ENCODE measurements at places on chromosomes 16 and 17. TPM values are rescaled to one million over a fixed set of nuclear protein-coding genes. Genes with fewer than 3 reads are reported as not detected.

Gene MEIOC
- not detected for total RNA-seq

Gene NXPH3
- total RNA-seq, result 1.6 TPM

Gene NR1D1
- total RNA-seq, result 16.0 TPM

Gene VTN
- total RNA-seq, result not detected

Gene BHLHA9
- total RNA-seq, result not detected

Gene MMP15
- 6.3 TPM for total RNA-seq

- no peak for DNase-seq
- H3K36me3 ChIP-seq, result no peaks in the 10 kb centered on the region
- no peaks in the 10 kb centered on the region for H3K27me3 ChIP-seq
Observed at GRCh38 chr16:67245674-67246080, 1.6 kb downstream of the FHOD1 start.

DNA sequence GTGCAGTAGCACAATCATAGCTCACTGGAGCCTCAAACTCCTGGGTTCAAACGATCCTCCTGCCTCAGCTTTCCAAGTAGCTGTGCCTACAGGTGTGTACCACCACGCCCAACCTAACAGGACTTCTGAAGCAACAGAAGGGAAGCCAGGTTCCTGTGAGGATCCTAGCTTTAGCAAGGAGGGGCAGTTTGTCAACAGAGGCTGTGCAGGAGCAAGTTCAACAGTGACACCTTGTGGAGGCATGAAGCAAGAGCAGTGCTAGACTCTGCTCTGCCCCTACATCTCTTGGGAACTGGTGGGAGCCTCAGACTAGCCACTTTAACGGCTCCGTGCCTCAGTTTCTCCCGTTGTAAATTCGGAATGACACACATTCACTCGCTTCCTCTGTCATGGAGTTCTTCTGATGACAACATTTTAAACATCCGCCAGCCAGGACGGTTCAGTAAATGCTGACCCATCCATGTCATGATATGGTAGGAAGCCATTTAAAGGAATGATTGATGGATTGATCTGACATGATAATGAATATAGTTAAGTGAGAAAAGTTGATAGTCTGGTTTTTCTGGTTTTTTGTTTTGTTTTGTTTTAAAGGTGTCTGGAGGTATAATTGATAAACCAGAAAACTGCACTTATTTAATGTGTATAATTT is 218.7 kb downstream of the MRTFB start:
- no peaks in the 10 kb centered on the region for H3K27me3 ChIP-seq
- DNase-seq, result no peak
- no peaks in the 10 kb centered on the region for H3K36me3 ChIP-seq

- DNase-seq, result no peak
- no peaks in the 10 kb centered on the region for H3K36me3 ChIP-seq
- no peaks in the 10 kb centered on the region for H3K4me1 ChIP-seq
Observed at GRCh38 chr17:9810100-9810949, 11.6 kb downstream of the GSG1L2 start.

- H3K4me1 ChIP-seq, result no peaks in the 10 kb centered on the region
- no peak overlapping the region for H3K4me3 ChIP-seq
- no peak overlapping the region for H3K27ac ChIP-seq
- no peaks in the 10 kb centered on the region for H3K27me3 ChIP-seq
- H3K36me3 ChIP-seq, result peaks cover 4% of the 10 kb centered on the region
Observed at GRCh38 chr17:19904924-19905323, 37.2 kb upstream of the ULK2 start.

GRCh38 chr17:17874478-17874877 is 37.7 kb upstream of the SREBF1 start:
- H3K36me3 ChIP-seq, result peaks cover 4% of the 10 kb centered on the region
- no peaks in the 10 kb centered on the region for H3K27me3 ChIP-seq
- H3K27ac ChIP-seq, result no peak overlapping the region
- no peak for DNase-seq
- peaks cover 53% of the 10 kb centered on the region for H3K4me1 ChIP-seq

DNA sequence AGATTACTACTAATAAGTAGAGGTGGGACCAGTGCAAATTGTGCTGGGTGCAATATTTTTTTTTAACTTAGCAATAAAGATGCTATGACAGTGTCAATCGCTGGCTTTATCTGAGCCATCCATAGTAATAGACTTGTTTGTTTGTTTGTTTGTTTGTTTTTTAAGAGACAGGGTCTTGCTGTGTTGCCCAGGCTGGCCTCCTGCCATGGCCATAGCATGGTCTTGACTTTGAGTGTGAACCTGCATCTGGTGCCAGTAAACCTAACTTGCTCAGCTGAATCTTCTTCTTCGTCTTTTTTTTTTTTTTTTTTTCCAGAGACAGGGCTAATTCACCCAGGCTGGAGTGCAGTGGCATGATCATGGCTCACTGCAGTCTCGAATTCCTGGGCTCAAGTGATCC is 46.6 kb downstream of the ZNRF1 start:
- H3K36me3 ChIP-seq, result no peaks in the 10 kb centered on the region
- peaks cover 63% of the 10 kb centered on the region for H3K4me1 ChIP-seq
- H3K4me3 ChIP-seq, result no peak overlapping the region
- H3K27me3 ChIP-seq, result no peaks in the 10 kb centered on the region

DNA sequence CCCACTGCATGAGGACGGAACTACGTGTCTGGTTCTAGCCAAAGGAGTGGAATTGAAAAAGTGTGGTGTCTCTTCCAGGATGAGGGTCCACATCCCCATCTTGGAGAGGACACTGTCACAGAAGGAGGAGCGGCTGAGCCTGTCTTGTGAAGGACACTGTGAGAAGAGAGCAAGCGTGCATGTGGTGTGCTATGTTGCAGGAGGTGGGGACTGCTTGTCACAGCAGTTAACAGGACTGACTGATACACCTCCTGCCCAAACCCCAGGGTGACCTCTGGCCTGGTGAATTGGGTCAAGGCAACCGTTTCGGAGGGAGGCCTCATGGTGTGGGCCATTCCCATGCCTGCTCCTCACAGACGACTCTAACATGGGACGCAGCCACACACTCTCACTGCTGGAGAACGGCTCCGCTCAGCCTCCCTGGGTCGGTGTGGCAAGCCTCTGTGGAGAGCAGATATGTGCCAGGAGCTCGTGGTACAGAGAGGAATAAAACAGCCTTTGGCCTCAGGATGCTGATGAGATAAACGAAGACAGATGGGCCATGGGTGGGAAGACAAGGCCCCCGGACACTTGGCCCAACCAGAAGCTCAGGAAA is 56.4 kb upstream of the RBFOX3 start:
- peaks cover 59% of the 10 kb centered on the region for H3K27me3 ChIP-seq
- H3K4me1 ChIP-seq, result no peaks in the 10 kb centered on the region
- H3K27ac ChIP-seq, result no peak overlapping the region
- no peak for DNase-seq

DNA sequence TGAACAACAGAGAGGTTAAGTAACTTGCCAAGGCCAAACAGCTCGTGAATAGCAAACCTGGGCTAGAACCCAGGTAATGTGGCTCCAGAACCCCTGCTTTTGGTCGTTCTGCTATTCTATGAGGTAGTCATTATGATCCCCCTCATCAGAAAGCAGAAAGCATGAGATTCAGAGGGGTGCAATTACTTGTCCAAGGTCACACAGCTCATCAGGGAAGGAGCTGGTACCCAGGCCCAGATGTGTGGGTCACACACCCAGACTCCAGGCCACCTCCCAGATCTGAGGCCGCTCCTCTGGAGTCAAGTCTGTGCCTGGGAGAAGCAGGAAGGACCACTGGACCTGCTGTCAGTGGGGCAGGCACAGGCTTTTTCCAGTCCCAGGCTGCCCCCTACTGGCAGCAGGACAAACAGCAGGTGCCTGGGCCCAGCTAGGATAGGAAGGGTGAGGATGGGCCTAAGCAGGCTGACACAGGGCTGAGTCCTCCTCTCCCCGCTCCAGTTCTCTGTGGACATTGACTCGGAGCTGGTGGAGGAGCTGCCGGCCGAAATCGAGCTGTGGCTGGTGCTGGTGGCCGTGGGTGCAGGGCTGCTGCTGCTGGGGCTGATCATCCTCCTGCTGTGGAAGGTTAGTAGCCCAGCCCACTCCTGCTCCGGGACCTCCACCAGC is 7.8 kb upstream of the PDK2 start:
- peak; percentile 71 for DNase-seq
- no peaks in the 10 kb centered on the region for H3K36me3 ChIP-seq

- no peaks in the 10 kb centered on the region for H3K27me3 ChIP-seq
- peak overlapping the region; percentile 95 for H3K4me3 ChIP-seq
- H3K4me1 ChIP-seq, result peaks cover 38% of the 10 kb centered on the region
- H3K27ac ChIP-seq, result peak overlapping the region; percentile 98
Observed at GRCh38 chr16:14634389-14634725, 1.6 kb downstream of the BFAR start.

DNA sequence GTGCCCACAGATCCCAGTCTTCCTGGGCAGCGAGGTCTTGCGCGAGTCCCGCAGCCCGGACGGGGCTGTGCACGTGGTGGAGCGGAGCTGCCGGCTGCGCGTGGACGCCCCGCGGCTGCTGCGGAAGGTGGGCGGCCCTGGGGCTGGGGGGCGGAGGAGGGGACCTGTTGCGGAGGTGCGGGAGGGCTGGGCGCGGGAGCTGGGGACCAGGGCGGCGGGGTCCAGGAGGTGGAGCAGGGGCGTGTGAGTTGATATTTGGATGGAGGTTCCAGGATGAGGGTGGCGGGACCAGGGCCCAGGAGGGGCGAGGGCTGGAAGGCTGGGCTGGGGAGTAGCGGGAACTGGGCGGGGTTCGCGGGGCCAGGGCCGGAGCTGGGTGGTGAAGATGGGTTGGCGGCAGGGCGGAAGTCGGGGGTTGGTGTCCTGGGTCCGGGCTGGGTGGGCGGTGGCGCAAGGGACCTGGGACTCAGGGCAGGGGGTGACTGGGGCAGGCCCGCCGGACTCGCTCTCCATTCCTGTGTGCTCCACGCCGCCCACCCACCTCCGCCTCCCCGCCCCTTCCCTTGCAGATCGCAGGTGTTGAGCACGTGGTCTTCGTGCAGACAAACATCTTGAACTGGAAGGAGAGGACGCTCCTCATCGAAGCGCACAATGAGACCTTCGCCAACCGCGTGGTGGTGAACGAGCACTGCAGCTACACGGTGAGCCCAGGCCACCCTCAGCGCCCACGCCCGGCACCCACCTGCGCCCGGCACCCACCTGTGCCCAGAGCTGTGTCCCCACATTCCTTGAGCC is 29.6 kb downstream of the SEC14L5 start:
- peak overlapping the region; percentile 47 for H3K4me3 ChIP-seq
- no peak for DNase-seq

DNA sequence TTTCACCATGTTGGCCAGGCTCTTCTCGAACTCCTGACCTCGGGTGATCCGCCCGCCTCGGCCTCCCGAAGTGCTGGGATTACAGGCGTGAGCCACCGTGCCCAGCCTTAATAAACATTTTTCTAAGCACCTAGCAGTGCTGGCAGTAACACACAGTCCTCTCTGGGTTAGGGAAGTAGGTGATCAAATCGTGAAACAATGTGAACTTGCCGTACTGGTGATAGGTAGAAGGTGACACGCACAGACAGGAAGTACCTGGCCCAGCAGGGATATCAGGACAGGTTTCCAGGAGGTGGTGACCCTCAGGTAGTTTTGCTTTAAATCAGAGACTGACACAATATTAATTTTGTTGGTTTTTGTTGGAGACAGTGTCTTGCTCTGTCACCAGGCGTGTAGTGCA is 4.5 kb downstream of the PLD2 start:
- H3K27ac ChIP-seq, result no peak overlapping the region
- H3K4me3 ChIP-seq, result no peak overlapping the region
- H3K27me3 ChIP-seq, result no peaks in the 10 kb centered on the region
- no peaks in the 10 kb centered on the region for H3K36me3 ChIP-seq

GRCh38 chr17:28472871-28473497 is 460 bp upstream of the SLC13A2 start:
- H3K4me1 ChIP-seq, result no peaks in the 10 kb centered on the region
- no peaks in the 10 kb centered on the region for H3K27me3 ChIP-seq
- no peak overlapping the region for H3K27ac ChIP-seq
- no peaks in the 10 kb centered on the region for H3K36me3 ChIP-seq
- no peak for DNase-seq

DNA sequence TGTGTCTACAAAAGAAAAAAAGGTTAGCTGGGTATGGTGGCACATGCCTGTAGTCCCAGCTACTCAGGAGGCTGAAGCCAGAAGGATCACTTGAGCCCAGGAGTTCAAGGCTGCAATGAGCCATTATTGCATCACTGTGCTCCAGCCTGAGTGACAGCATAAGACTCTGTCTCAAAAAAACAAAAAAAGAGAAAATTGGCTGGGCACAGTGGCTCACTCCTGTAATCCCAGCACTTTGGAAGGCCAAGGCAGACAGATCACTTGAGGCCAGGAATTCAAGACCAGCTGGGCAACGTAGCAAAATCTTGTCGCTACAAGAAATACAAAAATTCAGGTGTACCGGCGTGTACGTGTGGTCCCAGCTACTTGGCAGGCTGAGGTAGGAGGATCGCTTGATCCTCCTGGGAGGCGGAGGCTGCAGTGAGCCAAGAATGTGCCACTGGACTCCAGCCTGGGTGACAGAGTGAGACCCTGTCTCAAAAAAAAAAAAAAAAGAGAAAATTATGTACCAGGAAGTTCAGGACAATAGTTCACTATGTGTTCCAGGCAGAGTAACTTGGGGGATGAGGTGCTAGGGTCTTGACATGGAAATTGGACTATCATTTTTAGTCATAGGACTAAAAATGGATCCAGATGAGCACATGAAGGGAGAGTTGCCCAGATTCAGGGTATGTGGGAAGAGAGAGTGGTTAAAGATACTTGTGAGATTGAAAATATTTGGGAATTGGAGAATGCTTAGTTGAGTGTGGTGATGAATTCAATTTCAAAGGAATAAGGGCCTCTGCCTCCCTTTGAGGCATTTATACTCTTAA is 11.0 kb downstream of the ALDH3A2 start:
- H3K36me3 ChIP-seq, result peaks cover 40% of the 10 kb centered on the region
- H3K27me3 ChIP-seq, result no peaks in the 10 kb centered on the region
- peaks cover 19% of the 10 kb centered on the region for H3K4me1 ChIP-seq
- H3K4me3 ChIP-seq, result no peak overlapping the region

Data from gastrocnemius medialis (tissue), 4 donors.